ENCODE measurements at places on chromosomes 13 and 19. TPM values are rescaled to one million over a fixed set of nuclear protein-coding genes. Genes with fewer than 3 reads are reported as not detected.
A peak's percentile ranks its signal among the peaks of the same experiment; 100 is the strongest.

DNA sequence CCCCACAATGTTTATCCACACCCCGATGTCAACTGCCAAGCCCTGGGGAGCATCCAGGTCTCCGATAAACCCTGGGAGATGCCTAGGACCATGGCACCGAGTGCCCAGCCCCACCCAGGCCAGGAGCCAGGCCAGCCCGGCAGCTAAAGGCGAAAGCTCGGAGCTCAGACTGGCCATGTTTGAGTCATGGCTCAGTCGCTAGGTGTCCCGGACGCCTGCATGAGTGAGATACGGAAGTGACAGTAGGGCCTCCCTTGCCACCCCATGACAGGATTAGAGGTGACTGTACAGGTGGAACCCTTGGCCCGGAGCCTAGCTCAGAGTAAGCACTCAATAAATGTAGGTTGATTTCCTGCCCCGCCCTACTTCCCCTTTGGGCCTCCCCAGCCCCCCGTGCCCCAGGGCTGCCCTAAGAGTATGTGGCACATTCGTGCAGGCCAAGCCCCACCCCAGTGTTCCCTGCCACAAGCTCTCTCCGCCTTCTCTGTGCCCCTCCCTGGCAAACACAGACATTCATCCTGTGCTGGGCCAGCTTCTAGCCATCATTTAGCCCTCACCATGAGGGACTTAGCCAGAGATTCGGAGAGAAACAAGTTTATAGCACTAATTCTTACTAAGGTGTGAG lies 5.8 kb upstream of the TPM4 start:
- DNase-seq: peak; percentile 60

- no peak for DNase-seq
Observed at GRCh38 chr19:55581823-55582223, 1.2 kb upstream of the ZNF579 start.

GRCh38 chr13:86765462-86765861 lies 905.7 kb upstream of the SLITRK5 start:
- no peak for DNase-seq

- DNase-seq: no peak
Observed at GRCh38 chr13:112260108-112261055, 115.8 kb upstream of the SPACA7 start.

- no peak for DNase-seq
Observed at GRCh38 chr13:50401049-50401505, 385.8 kb downstream of the KCNRG start.

GRCh38 chr19:47697863-47698609 lies 15.2 kb upstream of the EHD2 start:
- DNase-seq: peak; percentile 77

- DNase-seq: no peak
Observed at GRCh38 chr13:25178070-25178469, 6.0 kb upstream of the AMER2 start.

GRCh38 chr13:74434782-74435181 lies 300.6 kb upstream of the KLF12 start:
- DNase-seq: no peak

GRCh38 chr19:19224852-19225494 lies 13.2 kb downstream of the NCAN start:
- peak; percentile 76 for DNase-seq

GRCh38 chr13:84243340-84243739 lies 361.1 kb upstream of the SLITRK1 start:
- no peak for DNase-seq

DNA sequence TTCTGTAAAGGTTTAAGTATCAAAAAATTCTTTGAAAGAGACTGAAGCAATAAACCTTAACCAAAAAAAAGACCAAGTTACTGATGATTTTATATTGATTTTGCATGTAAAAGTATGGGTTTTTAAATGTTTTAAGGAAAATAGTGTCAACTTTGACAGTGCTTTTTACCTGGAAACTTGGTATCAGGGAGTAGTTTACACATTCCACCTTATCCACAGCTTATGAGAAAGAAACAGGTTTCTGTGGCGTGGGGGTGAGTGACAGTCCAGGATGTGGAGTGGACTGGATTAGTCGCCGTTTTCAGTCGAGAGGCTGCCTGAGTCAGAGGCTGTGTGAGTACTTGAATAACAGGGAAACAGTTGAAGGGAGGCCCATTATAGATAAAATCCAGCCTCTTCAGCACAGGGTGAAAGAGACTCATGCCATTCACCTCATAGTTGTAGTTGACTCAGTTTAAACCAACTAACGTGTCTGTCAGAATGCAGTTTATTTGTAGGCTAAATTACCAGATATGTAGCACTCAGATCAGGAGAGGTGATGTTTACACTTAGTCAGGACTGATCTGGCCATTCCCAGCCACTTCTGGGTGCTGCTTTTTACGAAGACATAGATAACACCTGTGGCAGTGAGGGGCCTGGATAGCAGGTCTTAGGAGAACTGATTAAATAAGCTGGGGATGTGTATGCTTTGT lies 595 bp upstream of the GPR183 start:
- DNase-seq: no peak

DNA sequence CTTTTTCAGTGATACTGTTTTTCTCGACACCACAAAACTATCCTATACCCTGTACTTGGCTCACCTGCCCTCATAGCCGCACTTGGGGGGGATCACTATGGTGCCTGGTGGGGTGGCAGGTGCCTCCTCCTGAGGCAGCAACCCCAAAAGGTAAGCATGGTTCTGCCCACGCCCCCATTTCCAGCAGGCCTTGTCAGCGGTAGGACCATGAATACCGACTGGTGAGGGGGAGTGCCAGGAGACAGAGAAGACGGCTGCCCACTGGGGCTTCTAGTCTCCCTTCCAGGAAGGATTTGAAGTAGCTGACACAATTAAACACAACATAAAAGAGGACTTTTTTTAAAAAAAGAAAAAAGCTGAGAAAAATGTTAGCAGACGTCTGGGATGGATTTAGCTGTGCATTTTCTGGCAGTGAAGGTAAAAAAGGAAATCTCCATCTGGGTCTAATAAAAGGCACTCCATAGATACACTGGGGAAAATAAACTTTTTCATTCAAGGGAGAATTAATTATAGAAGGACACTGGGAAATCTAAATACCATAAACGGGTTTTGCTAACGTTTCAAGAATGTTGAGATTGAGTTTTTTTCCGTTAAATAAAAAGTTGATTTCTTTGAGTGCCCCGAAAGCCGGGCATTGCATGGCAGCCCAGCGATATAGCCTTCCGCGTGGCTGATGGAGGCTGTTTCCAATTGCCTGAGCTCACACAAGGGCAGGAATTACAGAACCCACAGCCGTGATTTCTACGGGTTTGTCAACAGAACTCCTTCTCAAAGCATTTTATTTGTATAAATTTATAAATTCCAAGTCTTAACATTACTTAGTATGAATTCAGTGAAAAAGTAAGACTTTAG lies 45.1 kb downstream of the ATP11A start:
- peak; percentile 40 for DNase-seq

DNA sequence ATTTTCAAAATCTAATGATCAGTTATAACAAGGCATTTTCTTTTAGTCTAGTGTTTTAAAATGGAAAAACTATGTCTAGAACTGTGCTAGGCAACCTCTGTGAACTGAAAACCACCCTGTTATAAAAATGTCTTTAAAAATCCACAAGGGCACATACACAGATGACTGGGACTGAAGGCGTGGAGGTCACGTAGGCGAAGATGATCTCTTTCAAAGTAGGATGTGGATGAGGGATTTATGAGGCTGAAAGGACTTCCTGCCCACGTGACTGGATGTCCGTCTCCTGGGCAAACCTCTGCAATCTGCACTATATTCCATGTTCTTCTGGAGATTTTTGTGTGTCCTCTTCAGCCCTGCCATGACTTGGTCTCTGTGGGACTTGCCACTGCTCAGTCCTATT lies 84.2 kb upstream of the ZNF536 start:
- DNase-seq: no peak

DNA sequence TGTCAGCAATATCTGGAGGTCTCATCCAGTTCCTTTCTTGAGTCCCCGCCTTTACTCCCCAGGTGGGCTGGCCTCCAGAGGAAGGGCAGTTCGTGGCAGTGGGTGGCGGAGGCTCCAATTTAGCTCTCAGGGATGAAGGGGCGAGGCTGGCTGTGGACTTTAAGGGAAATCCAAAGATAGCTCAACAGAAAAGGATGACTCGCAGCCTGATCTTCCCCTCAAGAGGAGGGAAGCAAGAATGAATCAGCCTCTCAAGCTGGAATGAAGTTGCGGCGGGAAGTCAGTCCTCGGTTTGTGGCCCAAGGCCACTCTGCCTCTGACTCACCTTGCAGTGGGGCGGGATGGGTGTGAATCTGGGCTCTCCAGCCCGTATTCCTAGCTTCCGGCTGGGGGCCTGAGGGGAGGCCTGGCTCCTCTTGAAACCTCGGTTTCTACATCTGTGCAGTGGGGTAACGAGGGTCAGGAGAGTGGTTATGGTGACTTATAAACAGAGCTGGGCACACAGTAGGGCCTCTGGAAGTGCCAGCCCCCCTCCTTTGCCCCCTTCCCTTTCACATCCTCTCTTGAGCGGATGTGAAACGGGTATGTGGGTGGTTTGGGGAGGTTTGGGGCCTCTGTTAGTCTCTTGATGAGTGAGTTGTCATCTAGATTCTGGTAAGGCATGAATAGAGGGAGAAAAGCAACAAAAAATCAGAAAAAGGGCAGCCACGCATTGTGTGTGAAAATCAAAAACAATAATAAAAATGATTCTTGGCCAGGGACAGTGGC lies 10.5 kb upstream of the SMG9 start:
- peak; percentile 37 for DNase-seq

- no peak for DNase-seq
Observed at GRCh38 chr19:17536955-17537354, 18.5 kb upstream of the COLGALT1 start.

GRCh38 chr19:17103177-17103576 lies 27.6 kb downstream of the MYO9B start:
- no peak for DNase-seq

DNA sequence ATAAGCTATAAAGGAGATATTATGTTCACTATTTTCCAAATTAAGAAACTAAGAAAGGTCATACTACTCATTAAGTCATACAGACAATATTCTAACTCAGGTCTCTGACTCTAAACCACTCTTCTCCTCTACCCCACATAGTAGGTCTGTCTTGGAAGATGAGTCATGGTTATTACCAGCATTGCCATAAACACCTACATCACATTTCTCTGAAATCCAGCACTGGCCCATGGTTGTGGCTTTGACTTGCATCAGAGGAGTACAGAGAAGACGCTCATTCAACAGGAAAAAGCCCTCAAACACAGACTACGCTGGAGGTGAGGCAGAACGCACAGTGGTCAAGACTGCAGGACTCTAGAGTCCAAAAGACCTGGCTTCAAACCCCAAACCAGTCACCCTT lies 476.8 kb downstream of the COG6 start:
- no peak for DNase-seq

GRCh38 chr13:104798486-104798885 lies 1732.3 kb upstream of the SLC10A2 start:
- DNase-seq: no peak

GRCh38 chr19:1473085-1473851 lies 5.7 kb downstream of the C19orf25 start:
- DNase-seq: no peak

GRCh38 chr19:10797541-10798256 lies 38.3 kb downstream of the TMED1 start:
- DNase-seq: no peak

DNA sequence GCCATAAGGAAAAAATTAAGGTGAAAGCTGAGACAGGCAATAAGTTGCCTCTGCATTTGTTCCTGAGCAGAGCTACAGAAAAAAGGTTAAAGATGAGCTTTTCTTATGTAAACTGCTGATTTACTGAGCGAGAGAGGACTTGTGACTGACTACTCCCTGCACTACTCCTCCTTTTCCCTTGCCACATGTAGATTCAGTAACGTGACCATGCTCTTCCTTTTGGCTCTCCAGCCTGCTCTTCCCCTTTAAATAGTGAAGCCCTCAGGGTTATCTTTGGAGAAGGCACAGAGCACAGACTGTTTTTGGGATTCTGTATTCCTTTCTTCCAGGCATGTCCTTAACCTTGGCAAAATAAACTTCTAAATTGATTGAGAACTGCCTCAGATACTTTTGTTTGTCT lies 630.2 kb downstream of the UQCRFS1 start:
- no peak for DNase-seq

DNA sequence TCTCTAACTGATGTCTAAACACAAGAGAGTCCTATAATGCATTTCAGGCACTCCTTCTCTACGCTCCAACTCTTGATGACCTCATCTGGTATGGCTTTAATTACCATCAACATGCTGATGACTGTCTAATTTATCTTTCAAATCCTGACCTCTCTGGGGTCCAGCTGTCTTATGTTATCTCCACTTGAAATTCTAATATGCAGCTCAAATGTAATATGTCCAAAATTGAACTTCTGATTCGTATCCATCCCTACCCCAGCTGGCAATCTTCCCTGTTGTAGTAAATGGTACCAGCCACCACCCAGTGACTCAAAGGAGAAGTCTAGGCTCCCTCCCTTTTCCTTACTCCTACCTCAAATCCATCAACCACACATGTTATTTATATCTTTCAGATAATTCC lies 288.0 kb upstream of the SLC10A2 start:
- DNase-seq: no peak

GRCh38 chr13:111938741-111939665 lies 127.9 kb upstream of the SOX1 start:
- DNase-seq: no peak

- no peak for DNase-seq
Observed at GRCh38 chr19:15871570-15871969, 26.3 kb downstream of the CYP4F2 start.

- DNase-seq: no peak
Observed at GRCh38 chr19:15369594-15369891, 10.0 kb downstream of the AKAP8 start.

DNA sequence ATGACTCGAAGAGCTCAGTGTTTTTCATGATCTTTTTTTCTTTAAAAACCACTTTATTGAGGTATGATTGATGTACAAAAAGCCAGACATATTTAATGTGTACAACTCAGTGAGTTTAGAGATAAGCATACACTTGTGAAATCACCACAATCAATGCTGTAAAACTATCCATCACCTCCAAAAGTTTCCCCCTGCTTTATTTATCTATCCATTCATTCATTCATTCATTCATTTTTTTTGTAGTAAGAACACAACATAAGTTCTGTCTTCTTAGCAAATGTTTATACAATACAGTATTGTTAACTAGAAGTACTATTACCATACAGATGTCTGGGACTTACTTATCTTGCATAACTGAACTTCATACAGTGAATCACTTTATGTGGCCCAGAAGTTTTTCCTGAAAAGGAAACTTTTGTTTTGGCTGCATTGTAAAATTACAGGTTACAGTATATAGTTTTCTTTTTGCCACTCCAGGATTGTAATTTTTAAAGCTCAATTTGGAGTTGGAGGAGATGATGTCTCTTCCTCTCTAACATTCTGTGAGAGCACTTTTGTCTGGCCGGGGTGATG lies 6.7 kb downstream of the RAP2A start:
- no peak for DNase-seq

- no peak for DNase-seq
Observed at GRCh38 chr13:76725211-76725610, 161.0 kb downstream of the KCTD12 start.

The ZNF844 gene
- total RNA-seq: 2.2 TPM

The RGS9BP gene
- not detected for total RNA-seq

The COG3 gene
- total RNA-seq: 66.3 TPM

The ZFP14 gene
- total RNA-seq: 1.1 TPM

The ZNF43 gene
- 0.49 TPM for total RNA-seq

The SMIM44 gene
- not detected for total RNA-seq

The CERS1 gene
- not detected for total RNA-seq

The C2CD4C gene
- 0.12 TPM for total RNA-seq

The ZIM2 gene
- total RNA-seq: 1.8 TPM

The ZNF726 gene
- 3.2 TPM for total RNA-seq

The MCOLN1 gene
- 25.2 TPM for total RNA-seq

The FXYD7 gene
- total RNA-seq: 0.49 TPM

All from right lobe of liver (tissue), 6 donors.